ENCODE measurements at places on chromosomes 5 and 9.
A peak's percentile ranks its signal among the peaks of the same experiment; 100 is the strongest.

- DNase-seq: peak; percentile 66
Observed at GRCh38 chr9:31210978-31211570, 1173.4 kb upstream of the ACO1 start.

- DNase-seq: no peak
Observed at GRCh38 chr9:16126042-16126441, 573.2 kb downstream of the CCDC171 start.

DNA sequence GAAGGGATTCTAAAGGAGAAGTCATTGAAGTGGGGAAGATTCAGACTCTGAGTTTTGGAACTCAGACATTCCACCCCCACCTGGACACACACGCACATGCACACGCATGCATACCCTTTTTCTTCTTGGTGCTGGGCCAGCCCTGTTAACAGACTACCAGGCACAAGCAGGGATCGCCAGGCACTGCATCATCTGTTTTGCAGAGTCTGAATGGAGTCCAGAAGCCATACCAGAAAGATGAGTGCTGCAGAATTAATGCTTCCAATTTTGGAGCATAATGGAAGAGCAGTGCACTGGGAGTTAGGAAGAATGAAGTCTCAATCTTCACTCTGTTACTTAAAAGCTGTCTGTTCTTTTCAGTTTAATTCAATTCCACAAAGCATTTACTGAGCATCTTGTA is 95.5 kb downstream of the PDE8B start:
- no peak for DNase-seq

GRCh38 chr5:156621719-156622118 is 228.4 kb upstream of the PPP1R2B start:
- no peak for DNase-seq

- DNase-seq: no peak
Observed at GRCh38 chr9:7901621-7902020, 102.0 kb upstream of the DMAC1 start.
